Right ventricle myocardium inferior (tissue), 1 donor: ENCODE measurements at places on chromosomes 1 and 21.

- DNase-seq, result no peak
Measured at GRCh38 chr1:241702442-241703373, 50.6 kb downstream of the WDR64 start.

- DNase-seq, result no peak
Measured at GRCh38 chr1:171530676-171531075, 45.3 kb downstream of the PRRC2C start.

- DNase-seq, result peak; percentile 80
Measured at GRCh38 chr21:45404730-45405270, at the start of gene COL18A1. Gene COL18A1, plus strand, starts transcription at chr21:45405165. Its CDS starts 66 bp downstream, at chr21:45405231.

DNA sequence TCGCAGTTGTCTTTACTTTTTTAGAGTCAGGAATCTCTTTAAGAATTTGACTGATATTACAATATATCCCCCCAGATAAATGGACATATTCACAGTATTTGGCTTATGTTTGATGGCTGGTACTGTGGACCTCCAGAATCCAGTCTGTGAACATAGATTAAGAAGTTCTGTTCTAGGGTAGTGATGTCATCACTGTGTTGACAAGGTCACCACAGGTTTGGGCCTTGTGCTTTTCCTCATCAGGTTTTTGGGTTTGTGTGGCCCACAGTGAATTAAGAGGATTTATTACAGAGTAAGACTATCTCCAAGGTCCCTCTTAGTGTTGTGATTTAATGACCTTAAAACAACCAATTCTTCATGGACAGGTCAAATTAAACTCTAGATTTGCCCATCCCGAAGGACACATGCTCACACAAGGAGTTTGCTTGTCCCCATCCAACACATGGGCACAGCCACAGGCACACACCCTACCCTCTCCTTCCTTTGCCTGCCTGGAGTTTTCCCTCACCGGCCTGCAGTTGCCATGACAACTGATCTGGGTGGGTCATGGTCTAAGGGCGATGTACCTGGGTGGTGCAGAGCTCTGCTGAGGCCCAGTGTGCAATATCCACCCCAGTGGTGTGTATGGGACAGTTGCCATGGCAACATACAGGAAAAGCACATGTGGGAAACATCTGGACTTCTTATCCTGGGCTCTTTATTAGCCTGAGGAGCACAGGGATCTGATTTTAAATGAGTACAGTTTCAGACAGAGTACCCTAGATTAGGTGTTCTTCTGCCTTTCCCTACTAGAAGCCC is 98.6 kb downstream of the NAV1 start:
- no peak for DNase-seq

GRCh38 chr1:941588-942383 is 17.3 kb downstream of the NOC2L start:
- peak; percentile 88 for DNase-seq
